T-helper 2 cell treated with Interferon-gamma antibody and Interleukin-4, amounts not matched to agents 5 μg/mL and 100 μg/mL, for 36 hours (primary cell): ENCODE measurements at places on chromosomes 16 and 17.

DNA sequence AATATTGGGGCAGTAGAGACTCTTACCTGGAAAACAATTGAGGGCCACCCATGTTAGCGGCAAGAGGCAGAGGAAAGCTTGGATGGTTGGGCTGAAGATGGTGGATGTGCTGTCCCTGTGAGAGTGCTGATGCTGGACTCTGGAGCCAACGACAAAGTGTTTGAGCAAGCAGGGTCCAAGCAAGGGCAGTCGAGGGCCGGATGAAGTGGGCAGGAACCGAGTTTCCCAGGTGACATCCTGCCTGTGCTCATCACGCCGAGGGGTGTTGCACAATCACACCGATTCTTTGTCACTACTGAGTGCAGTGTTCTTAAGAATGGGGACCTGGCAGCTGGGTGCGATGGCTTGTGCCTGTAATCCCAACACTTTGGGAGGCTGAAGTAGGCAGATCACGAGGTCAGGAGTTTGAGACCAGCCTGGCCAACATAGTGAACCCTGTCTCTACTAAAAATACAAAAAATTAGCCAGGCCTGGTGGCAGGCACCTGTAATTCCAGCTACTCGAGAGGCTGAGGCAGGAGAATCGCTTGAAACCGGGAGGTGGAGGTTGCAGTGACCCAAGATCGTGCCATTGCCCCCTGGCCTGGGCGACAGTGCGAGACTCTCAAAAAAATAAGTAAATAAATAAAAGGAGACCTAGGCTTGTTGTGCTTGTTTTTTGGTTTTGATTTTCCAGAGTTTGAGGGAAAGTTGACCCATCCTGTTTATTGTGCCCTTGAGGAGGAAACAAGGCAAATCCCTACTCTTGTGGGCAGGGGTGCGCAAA lies 6.1 kb downstream of the PYCARD start:
- H3K27ac ChIP-seq = no peak overlapping the region
- H3K36me3 ChIP-seq = peaks cover 59% of the 10 kb centered on the region
- DNase-seq = no peak
- no peak overlapping the region for H3K4me3 ChIP-seq
- peaks cover 40% of the 10 kb centered on the region for H3K4me1 ChIP-seq

- no peaks in the 10 kb centered on the region for H3K27me3 ChIP-seq
- DNase-seq = no peak
- H3K4me1 ChIP-seq = peaks cover 55% of the 10 kb centered on the region
- H3K27ac ChIP-seq = no peak overlapping the region
- H3K4me3 ChIP-seq = no peak overlapping the region
Observed at GRCh38 chr16:23512168-23512695, 1.9 kb upstream of the GGA2 start.

GRCh38 chr17:9729735-9730420 lies 61.5 kb downstream of the DHRS7C start:
- H3K27me3 ChIP-seq = no peaks in the 10 kb centered on the region
- H3K27ac ChIP-seq = no peak overlapping the region
- H3K4me1 ChIP-seq = no peaks in the 10 kb centered on the region
- no peaks in the 10 kb centered on the region for H3K36me3 ChIP-seq
- no peak for DNase-seq

GRCh38 chr16:73329358-73330286 lies 281.7 kb upstream of the ZFHX3 start:
- no peaks in the 10 kb centered on the region for H3K36me3 ChIP-seq
- H3K27me3 ChIP-seq = no peaks in the 10 kb centered on the region
- no peak overlapping the region for H3K27ac ChIP-seq
- no peak overlapping the region for H3K4me3 ChIP-seq

GRCh38 chr17:82444941-82445521 lies 5.5 kb downstream of the CYBC1 start:
- H3K27me3 ChIP-seq = no peaks in the 10 kb centered on the region
- peaks cover 5% of the 10 kb centered on the region for H3K4me1 ChIP-seq
- no peak overlapping the region for H3K27ac ChIP-seq
- H3K4me3 ChIP-seq = no peak overlapping the region
- peaks cover 31% of the 10 kb centered on the region for H3K36me3 ChIP-seq

- no peaks in the 10 kb centered on the region for H3K4me1 ChIP-seq
- peaks cover 18% of the 10 kb centered on the region for H3K27me3 ChIP-seq
- no peak overlapping the region for H3K4me3 ChIP-seq
Observed at GRCh38 chr17:38617074-38617860, 11.5 kb upstream of the SRCIN1 start.

DNA sequence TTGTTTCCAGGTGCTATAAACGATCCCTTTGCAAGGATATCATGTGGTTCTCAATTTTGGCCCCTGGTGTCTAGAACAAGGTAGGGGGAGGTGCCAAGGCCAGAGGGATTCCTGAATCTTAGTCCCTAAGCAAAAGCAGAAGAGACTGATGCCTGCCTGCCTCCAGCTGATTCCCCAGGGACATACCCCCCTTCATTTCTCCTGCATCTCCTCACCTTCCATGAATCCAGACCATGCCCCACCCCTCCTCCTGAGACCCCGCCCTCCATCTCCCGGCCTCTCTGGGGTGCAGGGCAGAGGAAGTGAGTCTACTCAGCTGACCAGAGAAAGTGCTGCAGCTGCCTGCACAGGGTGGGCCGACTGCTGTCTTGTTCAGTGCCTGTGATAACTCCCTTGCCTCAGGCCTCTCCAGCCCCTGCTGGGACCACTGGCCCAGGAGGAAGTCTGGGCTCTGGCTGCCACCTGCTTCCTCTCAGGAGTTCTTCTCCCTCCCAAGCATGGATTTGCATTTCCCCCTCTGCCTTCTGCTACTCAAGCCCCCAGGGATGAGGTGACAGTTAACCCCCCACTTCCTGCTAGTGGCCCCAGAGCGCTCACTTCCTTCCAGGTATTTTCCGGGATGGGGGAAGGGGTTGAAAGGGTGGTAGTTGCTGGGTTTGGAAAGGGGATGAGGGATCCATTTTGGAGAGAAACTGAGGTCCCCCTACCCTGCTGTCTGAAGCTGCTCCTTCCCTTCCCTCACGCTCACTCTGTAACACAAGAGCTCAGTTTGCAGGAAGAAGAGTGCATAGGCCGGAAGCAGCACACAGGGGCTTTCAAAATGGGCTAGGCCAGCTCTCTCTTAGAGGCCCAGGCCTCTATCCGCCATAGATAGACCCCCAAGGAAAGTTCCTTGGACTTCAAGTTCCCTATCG lies 10.5 kb upstream of the TSPOAP1 start:
- peaks cover 42% of the 10 kb centered on the region for H3K4me1 ChIP-seq
- DNase-seq = peak; percentile 79
- H3K27ac ChIP-seq = peak overlapping the region; percentile 99

GRCh38 chr16:59514651-59515050 lies 780.5 kb upstream of the GOT2 start:
- DNase-seq = no peak
- H3K4me1 ChIP-seq = no peaks in the 10 kb centered on the region
- no peak overlapping the region for H3K4me3 ChIP-seq
- H3K27me3 ChIP-seq = no peaks in the 10 kb centered on the region
- H3K36me3 ChIP-seq = no peaks in the 10 kb centered on the region

DNA sequence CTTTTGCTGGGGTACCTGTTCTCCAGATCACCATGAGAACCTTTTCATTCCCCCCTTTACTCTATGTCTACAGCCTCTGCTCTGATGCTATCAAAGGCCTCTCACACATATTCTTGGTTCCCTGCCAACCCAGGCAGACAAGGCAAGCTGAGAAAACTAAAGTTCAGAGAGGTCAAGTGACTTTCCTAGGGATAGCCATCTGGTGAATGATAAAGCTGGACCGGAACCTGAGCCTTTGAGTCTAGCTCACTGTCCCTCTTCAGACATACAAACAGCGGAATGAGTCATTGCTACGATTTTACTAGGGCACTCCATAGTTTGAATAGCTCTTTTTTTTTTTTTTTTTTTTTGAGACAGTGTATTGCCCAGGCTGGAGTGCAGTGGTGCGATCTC lies 73.3 kb downstream of the XYLT1 start:
- peaks cover 18% of the 10 kb centered on the region for H3K4me1 ChIP-seq
- DNase-seq = no peak
- no peak overlapping the region for H3K27ac ChIP-seq
- H3K36me3 ChIP-seq = peaks cover 20% of the 10 kb centered on the region
- H3K27me3 ChIP-seq = no peaks in the 10 kb centered on the region
- no peak overlapping the region for H3K4me3 ChIP-seq

- no peaks in the 10 kb centered on the region for H3K4me1 ChIP-seq
- no peak overlapping the region for H3K4me3 ChIP-seq
- no peak for DNase-seq
Observed at GRCh38 chr16:85065099-85065498, 37.5 kb downstream of the KIAA0513 start.

DNA sequence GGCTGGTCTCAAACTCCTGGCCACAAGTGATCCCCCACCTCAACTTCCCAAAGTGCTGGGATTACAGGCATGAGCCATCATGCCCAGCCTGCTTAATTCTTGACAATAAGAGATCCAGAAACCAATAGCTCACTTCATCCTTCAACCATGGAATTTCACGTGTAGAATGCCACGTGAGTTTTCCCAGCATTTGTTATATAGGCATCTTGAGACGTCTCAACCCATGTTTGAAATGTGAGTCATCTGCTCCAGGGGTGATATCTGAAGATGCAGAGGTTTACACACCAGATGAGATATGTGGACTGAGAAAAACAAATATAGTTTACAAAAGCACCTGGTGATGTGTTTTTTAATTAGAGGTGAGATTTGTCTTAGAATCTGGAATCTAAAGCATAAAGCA lies 7.1 kb downstream of the TEKT3 start:
- no peak for DNase-seq
- H3K4me3 ChIP-seq = no peak overlapping the region
- H3K27ac ChIP-seq = no peak overlapping the region
- H3K36me3 ChIP-seq = no peaks in the 10 kb centered on the region

GRCh38 chr16:68936736-68937631 lies 93.7 kb downstream of the TANGO6 start:
- H3K27me3 ChIP-seq = no peaks in the 10 kb centered on the region
- no peak overlapping the region for H3K27ac ChIP-seq
- DNase-seq = no peak
- no peak overlapping the region for H3K4me3 ChIP-seq
- peaks cover 20% of the 10 kb centered on the region for H3K36me3 ChIP-seq

- H3K27ac ChIP-seq = peak overlapping the region; percentile 60
- peak overlapping the region; percentile 86 for H3K4me3 ChIP-seq
- DNase-seq = no peak
- H3K36me3 ChIP-seq = peaks cover 28% of the 10 kb centered on the region
Observed at GRCh38 chr17:3962217-3962964, 1.8 kb downstream of the ATP2A3 start.

- no peak for DNase-seq
- H3K36me3 ChIP-seq = peaks cover 8% of the 10 kb centered on the region
- peak overlapping the region; percentile 21 for H3K4me3 ChIP-seq
Observed at GRCh38 chr16:48536614-48537200, 73.3 kb downstream of the N4BP1 start.

DNA sequence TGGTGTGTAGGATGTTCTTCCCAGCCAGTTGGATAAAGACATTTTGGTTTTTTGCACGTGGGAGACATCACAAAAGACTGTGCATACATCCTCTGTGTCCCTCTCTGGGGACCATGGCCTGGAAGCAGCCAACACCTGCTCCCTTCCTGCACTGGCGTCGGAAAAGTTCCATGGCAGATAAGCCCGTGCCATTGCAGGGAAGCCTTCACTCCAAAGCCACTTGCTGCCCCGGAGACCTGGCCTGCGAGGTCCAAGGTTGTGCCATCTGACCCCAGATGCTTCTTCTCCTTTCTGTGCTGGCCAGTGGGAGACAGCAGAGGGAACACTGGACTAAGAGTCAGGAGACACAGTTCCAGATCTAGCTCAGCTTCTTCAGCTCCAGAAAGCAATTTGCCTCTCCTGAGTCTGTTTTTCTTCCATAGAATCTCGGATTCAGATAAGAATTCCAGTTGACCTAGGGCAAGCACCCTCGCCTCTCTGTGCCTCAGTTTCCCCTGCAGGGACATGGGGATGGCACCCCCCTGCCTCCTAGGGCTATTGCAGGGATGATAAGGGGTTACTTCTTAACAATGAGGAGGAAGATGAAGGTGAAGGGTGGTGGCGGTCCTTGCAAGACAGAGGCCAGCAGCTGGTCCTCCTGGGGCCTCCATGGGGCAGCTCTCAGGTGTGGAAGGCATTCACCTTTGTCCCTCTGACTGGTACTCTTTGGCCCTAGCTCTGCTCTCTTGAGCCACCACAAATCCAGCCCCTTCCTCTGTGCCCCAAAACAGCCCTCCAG lies 134.2 kb downstream of the CMIP start:
- no peaks in the 10 kb centered on the region for H3K36me3 ChIP-seq
- H3K27ac ChIP-seq = no peak overlapping the region
- no peak for DNase-seq
- H3K4me1 ChIP-seq = no peaks in the 10 kb centered on the region
- no peak overlapping the region for H3K4me3 ChIP-seq

DNA sequence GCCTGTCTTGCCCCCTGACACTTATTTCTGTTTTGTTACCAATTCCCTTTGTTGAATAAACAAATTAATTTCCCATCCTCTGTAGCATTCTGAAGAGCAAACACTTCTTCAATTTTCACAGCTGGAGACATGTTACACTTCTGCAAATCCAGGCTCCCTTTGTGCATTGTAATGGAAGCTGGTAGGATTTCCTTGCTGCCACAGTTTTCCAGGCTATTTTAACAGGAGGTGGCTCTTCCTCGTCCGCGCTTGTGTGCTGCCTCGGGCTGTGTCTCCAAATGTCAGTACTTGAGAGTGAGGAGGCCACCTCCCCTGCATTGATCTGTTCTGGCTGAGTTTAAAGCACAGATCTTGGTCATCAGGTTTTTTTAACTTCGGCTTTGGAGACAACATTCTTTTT lies 40.0 kb downstream of the SOST start:
- peaks cover 33% of the 10 kb centered on the region for H3K27me3 ChIP-seq
- no peak for DNase-seq
